LoVo (cell line): ENCODE measurements at places on chromosomes 4 and X.

GRCh38 chr4:128524311-128524710, 236.7 kb upstream of the PGRMC2 start:
- DNase-seq = peak; percentile 84

GRCh38 chr4:57448452-57448851, 338.3 kb upstream of the IGFBP7 start:
- no peak for DNase-seq

- DNase-seq = peak; percentile 41
Measured at GRCh38 chr4:151315212-151315886, 10.1 kb downstream of the SH3D19 start.

DNA sequence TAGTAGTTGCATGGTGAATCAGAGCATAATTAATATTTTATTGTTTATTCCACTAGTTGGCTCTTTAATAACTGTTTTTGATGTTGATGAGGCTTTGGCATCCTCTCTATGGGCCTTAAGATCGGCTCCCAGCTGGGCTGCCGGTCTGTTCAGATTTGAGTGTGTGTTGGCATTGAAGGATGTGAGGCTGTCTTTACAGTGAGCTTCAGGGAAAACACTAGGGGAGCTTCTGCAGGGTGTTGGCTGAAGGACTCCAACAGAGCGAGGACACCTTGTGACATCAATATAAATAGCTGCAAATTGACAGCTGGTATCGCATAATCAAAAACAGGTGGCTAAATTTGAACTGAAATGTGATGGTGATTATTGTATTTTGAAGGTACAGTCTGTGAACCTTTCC, 322.0 kb downstream of the FSTL5 start:
- no peak for DNase-seq

DNA sequence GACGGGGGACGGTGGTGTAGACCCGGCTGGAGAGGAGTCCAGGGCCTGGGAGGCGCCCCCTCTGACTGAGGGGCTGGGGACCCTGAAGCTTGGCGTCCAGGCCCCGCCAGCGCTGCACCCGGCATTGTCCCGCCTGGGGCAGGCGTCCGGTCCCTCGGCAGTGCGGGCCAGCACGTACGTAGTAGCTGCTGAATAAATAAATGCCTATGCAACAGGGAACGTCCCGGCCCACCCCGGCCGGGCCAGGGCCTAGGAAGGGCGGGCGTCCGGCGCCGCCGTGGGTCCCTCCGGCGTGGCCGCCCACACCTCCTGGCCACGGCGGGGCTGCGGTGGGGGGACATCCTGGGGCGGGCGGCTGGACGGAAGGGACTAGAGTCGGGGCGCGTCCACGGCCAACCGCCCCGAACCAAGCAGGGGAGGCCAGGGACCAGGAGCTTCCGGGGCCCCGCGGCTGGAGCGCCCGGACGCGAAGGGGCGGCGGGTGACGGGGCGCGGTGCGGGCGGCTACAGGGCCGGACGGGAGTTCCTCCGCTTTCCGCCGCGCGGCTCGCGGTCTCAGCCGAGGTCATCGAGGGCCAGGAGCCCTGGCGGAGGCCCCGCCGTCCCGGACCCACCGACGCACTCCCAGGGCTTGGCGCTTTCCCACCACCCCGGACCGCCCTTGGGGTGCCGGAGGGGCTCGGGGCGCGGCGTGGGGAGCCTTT, 886 bp upstream of the WWC2 start:
- DNase-seq = no peak

GRCh38 chrX:50469206-50469605, 1.4 kb downstream of the DGKK start:
- no peak for DNase-seq

- no peak for DNase-seq
Measured at GRCh38 chr4:174177536-174177935, 105.9 kb downstream of the FBXO8 start.

DNA sequence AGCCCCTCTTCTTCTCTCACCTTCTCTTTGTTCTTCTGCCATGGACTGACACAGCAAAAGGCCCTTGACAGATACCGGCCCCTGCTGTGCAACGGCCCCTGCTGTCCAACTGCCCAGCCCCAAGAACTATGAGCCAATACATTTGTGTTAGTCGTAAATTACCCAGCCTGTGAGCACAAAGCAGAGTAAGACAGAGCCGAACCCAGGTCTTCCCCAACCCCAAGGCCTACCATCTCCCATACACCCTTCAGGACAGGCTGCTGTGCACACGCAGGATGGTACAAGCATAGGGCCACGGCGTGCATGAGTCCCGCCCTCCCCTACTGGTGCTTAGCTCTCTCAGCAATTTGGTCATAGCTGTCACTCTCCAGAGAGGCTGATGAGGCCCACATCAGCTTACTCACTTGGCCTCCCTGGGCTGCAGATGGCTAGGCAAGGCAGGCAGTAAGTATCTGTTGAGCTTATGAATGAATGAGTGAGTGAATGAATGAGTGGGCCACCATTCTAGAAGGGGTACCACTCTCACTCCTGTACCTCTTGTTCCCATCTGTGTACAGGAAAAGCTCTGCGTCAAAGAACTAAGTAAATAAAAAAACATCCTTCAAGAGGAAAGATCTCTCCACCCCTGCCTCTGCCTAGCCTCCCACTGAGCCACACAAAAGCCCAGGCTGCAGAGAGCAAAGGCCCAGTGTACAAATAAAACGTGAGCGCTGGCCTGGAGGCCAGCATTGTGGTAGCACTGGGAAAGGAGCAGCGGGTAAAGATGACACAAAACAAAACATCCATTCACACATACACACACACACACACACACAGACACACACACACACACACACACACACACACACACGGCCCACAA, 13.9 kb downstream of the WDR1 start:
- DNase-seq = no peak

GRCh38 chrX:87425618-87426017, 92.0 kb upstream of the KLHL4 start:
- no peak for DNase-seq

DNA sequence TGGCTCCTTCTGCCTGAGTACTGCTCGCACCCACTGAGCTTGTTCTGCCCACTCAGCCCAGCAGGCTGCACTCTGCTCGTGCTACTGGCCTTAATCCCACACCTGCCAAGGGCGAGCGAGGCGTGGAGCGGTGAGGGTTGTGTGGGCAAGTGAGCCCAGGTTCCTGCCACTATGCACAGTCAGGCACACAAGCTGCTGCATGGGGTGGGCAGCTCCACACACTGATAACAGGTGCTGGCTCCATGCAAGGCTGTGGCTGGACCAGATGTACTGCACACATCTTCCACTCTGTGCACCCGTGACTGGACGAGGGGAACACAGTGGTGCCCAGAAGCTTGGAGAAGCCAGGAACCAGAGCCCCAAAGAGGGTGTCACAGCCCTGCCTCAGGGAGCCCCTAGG, 184.3 kb upstream of the NUDT6 start:
- no peak for DNase-seq

- DNase-seq = no peak
Measured at GRCh38 chr4:48651914-48652313, 128.2 kb downstream of the FRYL start.

GRCh38 chr4:101147283-101147682, 200.0 kb downstream of the PPP3CA start:
- no peak for DNase-seq

GRCh38 chr4:57370691-57371090, 260.5 kb upstream of the IGFBP7 start:
- no peak for DNase-seq

DNA sequence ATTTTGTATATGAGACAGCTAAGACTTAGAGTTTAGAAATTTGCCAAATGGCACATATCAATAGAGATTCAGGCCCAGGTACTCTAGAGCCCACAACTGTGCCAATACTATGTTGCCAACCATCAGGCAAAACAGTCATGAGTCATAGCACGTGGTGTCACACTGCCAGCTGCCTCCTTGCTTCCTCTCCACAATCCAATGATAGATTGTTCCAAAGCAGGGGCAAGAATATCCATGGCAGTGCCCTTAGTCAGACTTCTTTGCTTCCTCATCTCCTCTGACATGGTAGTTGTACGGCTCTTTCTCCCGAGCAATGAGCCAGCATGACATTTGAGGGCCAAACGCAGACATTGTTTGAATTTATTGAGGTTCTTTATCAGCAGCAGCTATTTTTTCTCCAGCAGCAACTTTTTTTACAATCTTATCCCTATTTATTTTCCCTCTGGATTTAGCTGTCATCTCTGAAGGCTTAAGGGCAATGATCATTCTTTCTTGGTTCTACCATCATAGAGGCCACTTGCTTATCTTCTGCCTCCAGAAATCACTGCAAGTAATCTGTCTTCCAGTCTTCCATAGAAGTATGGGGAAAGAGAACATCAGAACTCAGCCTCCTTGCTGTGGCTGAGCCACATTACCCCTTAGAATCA, 169.7 kb downstream of the COL4A6 start:
- no peak for DNase-seq

- peak; percentile 5 for DNase-seq
Measured at GRCh38 chr4:158033416-158034120, 139.3 kb downstream of the GASK1B start.

DNA sequence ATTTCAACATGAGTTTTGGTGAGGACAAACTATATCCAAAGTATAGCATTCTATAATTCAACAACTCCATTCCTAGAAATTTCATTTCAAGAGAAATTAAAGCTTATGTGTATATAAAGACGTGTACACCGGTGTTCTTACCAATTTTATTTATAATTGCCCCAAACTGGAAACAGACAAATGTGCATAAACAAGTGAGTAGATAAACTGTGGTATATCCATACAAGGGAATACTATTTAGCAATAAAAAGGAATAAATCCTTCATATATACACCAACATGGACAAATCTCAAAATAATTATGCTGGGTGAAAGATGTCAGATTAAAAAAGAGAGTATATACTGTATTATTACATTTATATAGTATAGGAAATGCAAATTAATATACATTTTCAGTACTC, 19.9 kb downstream of the HNRNPH2 start:
- DNase-seq = no peak

- peak; percentile 39 for DNase-seq
Measured at GRCh38 chr4:47913861-47914219, 543 bp downstream of the NFXL1 start.

DNA sequence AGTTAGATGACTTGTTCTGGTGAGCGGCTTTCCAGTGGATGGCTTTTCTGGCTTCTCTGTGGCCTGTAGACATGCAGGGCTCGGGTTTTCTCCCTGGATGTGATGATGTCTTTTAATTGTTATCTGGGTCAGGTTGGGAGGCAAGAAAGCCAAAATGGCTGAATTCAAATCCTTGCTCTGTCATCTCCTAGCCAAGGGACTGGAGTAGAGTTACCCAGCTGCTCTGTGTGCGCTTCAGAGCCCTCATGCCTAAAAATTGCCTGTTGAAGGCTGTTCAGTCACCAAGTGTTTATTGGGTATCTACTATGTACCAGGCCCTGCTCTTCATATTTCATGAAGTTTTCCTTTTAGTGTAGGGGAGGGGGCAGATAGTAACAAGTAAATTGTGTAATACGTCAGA, 7.3 kb downstream of the DCUN1D4 start:
- DNase-seq = no peak
